ENCODE measurements at places on chromosomes 3 and 15.

DNA sequence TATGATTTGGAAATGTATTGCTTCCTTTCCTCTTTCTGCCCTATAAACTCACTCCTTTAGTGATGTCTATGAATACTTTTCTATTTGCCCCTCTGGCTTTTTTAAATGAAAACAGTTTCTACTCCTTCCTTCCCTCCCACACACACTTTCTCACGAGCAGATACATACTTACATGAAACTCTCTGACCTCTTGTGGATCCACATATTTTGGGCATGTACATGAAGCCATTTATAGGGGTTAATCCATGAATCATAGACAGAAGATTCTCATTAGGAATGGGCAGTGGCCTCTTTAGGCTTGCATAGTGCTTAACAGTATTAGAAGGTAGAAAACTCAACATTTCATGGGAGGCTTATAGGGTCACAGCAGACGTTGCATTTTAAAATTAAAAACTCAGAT lies 24.8 kb downstream of the ANAPC13 start:
- DNase-seq, result no peak

GRCh38 chr3:155398046-155398445 lies 104.6 kb upstream of the STRIT1 start:
- DNase-seq, result no peak

- DNase-seq, result no peak
Measured at GRCh38 chr15:35929740-35930444, 383.9 kb upstream of the DPH6 start.

GRCh38 chr15:95563634-95564033 lies 766.9 kb upstream of the NR2F2 start:
- no peak for DNase-seq

GRCh38 chr15:48415036-48415886 lies 84.0 kb downstream of the DUT start:
- DNase-seq, result no peak
